ENCODE measurements at places on chromosomes 6 and 20.

GRCh38 chr6:106000935-106001334, 85.2 kb upstream of the PRDM1 start:
- DNase-seq, result no peak

GRCh38 chr6:107115695-107116327, 496 bp upstream of the BEND3 start:
- DNase-seq, result peak; percentile 68

DNA sequence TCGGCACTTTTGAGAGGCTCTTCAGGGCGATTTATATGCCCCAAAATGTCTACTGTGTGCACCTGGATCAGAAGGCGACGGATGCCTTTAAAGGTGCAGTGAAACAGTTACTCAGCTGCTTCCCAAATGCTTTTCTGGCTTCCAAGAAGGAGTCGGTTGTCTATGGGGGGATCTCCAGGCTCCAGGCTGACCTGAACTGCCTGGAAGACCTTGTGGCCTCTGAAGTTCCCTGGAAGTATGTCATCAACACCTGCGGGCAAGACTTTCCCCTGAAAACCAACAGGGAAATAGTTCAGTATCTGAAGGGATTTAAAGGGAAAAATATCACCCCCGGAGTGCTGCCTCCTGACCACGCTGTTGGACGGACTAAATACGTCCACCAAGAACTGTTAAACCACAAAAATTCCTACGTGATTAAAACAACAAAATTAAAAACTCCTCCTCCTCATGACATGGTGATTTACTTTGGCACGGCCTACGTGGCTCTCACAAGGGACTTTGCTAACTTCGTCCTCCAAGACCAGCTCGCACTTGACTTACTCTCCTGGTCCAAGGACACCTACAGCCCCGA, 8.2 kb downstream of the GCNT2 start:
- no peak for DNase-seq

DNA sequence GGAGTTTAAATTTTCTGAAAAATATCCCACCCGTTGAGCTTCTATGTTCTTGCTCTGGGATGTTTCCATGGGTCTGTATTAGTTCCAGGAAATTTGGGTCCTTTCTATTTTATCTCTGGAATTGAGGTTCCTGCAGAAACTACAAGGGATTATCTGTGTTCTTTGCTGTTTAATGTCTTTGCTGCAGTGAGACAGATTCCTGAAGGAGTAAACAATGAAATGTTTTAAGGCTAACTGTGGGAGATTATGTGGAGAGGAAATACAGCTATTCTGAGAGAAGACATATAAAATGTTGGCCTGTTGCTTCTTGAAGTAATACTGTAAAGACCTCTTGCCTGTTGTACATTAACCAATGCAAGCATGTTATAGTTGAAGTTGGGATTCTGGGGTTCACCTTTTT, 43.5 kb downstream of the SAMD5 start:
- no peak for DNase-seq

DNA sequence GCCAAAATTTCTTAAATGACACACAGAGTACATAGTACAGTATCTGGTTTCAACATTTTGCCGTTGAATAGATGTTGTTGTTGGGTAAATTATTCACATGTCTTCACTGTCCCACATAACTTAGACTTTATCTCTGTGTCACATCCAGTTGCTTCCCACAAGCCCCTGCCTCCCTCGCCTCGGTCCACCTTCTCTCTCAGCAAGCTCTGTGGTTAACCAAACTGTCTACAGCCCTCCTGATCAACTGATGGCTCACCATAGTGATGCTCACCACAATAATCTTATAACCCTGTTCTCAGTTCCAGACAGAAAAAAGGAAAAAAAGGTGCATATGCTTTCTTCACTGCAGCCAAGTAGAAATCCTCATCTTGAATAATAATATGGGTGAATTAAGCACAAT, 23.0 kb downstream of the IL17F start:
- no peak for DNase-seq

DNA sequence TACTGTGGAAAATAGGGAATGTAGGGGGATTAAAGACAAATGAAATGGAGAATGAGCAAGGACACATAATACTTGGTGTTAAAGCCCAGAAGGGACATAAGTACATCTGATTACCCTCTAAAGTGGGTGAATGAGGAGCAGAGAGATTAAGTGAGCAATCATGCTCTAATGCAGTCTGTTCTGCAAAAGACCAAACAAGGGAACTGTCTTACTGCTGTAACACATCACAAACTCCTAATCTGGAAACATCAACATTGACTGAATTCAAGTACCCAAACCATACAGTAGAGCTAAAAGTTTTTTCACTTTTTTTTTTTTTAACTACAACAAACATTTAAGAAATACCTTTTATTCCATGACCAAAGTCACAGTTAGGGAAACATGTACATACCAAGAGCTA, 19.3 kb upstream of the SLC17A4 start:
- no peak for DNase-seq

GRCh38 chr6:16496991-16497801, 258.8 kb downstream of the GMPR start:
- peak; percentile 35 for DNase-seq

DNA sequence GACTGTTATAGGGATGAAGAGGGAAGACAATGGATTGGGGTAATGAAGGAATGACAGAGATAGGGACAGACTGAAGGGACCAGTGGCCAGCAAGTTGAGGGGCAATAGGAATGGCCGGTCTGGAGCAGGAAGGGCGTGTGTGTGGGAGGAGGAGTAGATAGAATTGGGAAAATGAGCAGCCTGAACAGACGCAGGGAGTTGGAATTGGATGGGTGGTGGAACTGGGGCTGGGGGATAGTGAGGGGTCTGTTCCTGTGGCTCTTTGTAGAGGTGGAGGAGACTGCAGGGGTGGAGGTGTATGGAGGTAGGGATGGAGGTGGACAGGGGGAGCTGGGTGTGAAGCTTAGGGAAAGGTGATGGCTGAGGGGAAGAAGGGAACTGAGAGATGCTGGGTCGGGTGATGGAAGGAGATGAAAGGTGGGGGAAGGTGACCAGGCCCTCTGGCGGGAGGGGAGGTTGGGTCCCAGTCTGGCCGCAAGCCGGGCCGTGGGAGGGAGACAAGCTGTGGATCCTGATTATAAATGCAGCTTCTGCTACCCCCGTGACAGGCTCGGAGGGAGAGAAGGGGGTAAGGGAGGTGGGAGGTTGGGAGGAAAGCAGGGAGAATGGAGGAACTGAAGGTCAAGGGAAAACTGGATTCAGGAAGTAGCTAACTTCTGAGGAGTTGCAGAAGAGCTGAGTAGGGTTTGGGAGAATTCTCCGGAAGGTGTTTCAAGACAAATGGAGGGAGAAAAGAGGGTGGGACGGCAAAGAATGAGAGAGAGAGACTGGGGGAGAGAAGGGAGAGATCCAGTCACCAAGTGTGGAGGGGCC, 5.2 kb downstream of the SYNGAP1 start:
- peak; percentile 29 for DNase-seq

- no peak for DNase-seq
Observed at GRCh38 chr6:98454809-98455322, 379.5 kb upstream of the POU3F2 start.

- DNase-seq, result peak; percentile 50
Observed at GRCh38 chr6:10403385-10404106, 11.3 kb downstream of the TFAP2A start.

DNA sequence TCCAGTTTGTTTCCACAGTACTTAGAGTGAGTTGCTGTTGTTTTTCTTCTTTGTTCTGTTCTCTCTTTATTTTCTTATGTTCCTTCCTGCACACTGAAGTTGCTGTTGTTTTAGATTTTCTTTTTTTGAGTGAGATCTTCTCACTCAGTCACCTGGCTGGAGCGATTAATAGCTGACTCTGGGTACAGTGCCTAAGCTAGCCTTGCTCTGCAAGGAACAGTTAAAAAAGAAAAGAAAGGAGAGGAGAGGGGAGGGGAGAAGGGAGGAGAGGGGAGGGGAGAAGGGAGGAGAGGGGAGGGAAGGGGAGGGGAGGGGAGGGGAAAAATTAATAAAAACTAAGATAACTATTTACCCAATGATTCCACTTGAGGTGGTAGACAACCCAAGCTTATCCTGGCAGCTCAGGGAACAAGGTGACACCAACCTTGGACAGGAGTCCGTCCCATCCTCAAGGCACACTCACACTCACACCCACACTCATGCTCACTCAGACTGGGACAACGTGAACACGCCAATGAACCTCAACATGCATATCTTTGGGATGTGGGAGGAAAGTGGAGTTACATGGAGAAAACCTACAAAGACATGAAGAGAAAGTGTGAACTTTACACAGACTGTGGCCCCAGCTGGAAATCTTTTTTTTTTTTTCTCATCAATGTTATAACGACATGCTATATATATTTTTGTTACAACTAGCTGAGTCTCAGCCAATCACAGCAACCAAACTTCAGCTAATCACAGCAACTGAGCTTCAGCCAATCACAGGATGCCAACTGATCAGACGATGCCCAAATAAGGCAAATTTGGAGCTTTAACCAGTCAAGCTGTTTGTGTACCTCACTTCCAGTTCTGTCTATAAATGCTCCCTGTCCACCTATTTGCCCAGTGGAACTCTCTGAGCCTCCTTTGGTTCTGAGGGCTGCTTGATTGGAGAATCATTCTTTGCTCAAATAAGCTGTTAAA, 124.1 kb downstream of the SGK1 start:
- no peak for DNase-seq

DNA sequence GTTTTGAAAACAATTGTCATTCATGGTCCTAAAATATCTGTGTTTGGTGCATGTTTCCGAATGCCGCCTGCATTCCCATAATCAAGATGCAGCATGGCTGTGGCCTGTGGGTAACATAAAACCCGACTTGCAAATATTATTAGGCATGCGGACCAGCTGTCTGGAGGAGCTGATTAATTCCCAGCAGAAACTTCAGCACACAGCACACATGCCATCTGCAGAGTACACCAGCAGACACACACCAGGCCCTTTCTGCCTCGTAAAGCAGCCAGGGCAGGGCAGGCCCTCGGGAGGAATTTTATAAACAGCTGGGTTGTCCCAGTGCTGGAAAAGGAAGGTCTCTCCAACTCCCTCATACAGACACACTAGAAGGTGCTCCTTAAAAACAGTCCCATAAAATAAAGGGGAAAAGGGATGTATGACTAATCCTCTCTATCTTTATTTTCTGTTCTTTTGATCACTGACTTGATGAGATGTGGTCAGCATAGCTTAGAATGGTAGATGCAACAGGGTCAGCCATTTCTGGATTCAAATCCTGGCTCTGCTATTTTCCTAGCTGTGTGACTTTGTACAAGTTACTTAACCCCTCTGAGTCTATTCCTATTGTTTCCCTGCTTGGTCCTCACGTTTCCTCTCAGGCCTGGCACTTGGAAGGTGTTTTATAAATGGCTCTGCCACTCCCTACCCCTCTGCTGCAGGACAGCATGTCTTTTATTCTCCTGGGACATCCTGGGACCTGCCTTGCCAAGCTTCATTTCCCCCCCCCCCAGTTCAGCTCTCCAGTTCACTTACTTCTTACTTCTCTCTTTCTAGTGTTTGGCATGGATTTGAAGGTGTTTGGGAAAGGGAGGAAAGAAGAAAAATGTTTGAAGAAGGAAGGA, 85.9 kb upstream of the TRAF3IP2 start:
- no peak for DNase-seq

- no peak for DNase-seq
Observed at GRCh38 chr6:35435074-35435837, 16.9 kb upstream of the FANCE start.

GRCh38 chr20:62804627-62805154, at the start of gene OGFR:
Gene OGFR (plus strand): TSS chr20:62804835. CDS start chr20:62804860, 25 bp downstream.
- DNase-seq, result peak; percentile 95

- DNase-seq, result peak; percentile 64
Observed at GRCh38 chr20:63628246-63628975, 1.5 kb upstream of the GMEB2 start.

DNA sequence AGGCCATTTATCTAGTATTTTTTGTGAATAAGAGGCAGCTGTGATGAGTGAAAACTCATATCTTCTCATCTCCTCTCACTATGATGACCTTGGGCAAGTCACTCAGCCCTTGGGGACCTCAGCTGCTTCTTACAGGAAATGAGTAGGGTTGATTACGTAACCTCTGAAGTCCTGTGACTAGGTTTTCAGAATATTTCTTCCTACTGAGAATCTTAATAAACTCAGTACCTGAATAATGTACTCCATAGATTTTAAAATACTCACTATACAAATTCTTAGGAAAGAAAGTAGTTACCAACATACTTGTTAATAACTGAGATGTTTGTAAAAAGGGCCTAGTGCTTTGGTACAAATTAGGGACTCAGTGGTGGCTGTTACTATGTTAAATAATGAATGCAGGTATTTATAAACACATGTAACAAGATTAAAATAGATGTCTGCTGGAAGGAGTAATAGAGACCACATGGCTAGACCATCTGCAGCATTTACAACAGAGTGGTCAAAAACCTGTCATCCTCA, 60.9 kb downstream of the RPRD1B start:
- peak; percentile 65 for DNase-seq

DNA sequence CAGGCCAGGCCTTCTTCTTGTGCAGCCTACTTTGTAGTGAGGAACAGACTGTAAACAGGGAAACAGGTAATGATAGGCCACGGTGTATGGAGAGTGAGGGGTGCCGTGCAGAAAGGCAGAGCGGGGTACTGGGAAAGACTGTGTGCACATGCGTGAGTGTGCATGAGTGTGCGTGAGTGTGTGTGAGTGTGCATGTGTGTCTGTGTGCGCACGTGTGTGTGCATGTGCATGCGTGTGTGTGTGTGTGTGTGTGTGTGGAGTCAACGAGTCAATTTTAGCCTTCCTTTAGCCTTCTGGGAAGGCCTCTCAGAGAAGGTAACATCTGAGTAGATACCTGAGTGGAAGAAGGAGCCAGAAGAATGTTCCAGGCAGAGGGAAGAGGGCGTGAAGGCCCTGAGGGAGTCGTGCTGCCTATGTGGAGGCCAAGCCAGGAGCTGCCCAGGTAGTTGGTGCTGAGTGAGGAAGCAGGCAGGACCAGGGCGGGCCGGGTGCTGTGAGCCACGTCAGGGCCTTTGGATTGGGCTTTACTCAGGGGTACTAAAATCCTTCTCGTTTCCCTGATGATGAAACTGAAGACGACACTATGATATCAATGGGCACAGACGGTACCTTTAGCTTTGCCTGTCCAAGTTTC, 6.3 kb downstream of the APCDD1L start:
- DNase-seq, result no peak

- no peak for DNase-seq
Observed at GRCh38 chr6:135043846-135044245, 10.8 kb downstream of the HBS1L start.

GRCh38 chr6:106188104-106188794, 102.1 kb downstream of the PRDM1 start:
- DNase-seq, result no peak

DNA sequence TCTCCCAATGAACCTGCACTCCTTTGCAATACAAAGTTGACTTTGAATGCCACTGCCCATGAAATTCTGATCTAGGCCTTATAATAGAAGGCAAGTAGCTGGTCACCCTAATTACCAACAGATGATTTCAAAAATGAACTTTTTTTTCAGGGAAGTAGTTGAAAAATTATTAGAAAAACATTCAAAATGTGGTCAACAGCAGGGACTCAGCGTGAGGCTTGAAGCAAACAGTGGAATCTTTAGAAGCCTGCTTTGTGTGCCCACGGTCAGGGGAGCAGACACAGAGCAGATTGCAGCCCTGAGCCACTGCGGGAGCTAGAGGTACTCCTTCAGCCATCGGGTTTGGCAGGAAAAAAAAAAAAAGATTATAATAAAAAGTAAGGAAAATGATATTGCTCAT, 87.1 kb upstream of the HEY2 start:
- DNase-seq, result no peak

GRCh38 chr6:163897030-163897429, 482.5 kb downstream of the QKI start:
- peak; percentile 20 for DNase-seq

GRCh38 chr6:130841128-130841728, 14.0 kb downstream of the SMLR1 start:
- DNase-seq, result peak; percentile 10

Measured in GM03348 (cell line).